ENCODE measurements at places on chromosomes 1 and 21. TPM values are rescaled to one million over a fixed set of nuclear protein-coding genes. Genes with fewer than 3 reads are reported as not detected.

CADM3 gene
- total RNA-seq, result 4.2 TPM

SPATA46 gene
- not detected for total RNA-seq

SRSF4 gene
- total RNA-seq, result 96.0 TPM

CHAF1B gene
- total RNA-seq, result 2.4 TPM

DNA sequence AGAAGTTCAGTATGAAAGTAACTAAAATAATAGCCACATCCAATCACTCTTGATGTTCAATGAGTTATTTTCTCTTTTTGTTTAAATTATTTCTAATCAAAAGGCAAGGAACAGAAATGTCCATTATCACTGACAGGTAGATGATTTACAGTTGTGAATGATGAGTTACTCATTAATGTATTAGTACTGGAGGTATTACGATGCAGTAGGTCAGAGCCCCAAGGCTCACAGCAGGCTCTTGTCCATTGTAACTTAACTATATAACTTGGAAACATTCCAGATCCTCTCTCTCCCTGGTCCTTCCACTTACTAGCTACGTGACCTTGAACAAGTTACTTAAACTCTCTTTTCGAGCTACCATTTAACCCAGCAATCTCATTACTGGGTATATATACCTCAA is 39.5 kb downstream of the CRB1 start:
- DNase-seq, result no peak

DNA sequence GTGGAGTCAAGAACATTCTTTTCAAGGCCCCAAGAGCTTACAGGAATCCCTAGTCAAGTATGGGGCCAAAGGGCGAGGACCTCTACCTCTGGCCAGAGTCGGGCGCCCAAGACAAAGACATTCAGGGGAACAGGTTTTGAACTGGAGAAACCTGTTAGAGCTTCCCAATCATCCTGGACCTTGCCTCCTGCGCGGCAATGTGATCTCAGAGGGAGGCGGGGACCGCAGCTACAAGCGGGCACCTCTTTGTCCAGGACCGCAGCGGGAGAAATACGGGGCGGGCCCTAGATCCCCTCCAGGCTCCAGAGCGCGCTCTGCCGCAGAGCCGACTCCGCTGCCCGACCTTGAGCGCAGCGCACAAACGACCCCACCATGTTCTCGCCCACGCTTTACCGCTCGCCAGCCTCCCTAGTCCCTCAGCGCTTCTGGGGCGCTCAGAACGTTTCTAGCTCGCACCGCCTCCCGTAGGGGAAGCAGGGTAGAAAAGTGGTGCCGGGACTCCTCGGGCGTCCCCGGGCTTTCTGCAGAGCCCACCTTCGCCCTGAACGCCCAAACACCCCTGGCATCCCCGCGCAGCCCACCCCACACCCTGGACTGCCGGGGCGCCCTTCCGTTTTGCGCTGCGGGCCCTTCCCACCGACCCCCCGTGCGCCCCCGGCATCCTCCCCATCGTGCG is 28.1 kb downstream of the RABIF start:
- peak; percentile 67 for DNase-seq

DNA sequence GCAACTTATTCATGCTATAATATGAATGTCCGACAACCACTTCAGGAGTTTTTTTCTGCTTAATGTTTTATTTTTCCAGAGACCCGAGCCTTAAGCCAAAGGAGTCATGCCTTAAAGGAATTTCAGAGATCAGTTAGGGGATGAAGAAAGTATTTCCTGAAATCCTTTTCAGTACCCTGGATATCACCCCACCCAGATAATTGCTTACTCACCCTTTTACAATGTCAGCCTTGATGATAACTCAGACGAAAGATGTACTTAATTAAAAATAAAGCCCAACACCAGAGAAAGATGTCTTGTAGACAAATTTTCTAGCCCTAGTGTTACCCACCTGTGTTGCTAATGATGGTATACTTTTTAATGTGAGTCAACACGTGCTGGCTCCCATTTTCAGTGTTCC is 124.1 kb downstream of the XCL2 start:
- no peak for DNase-seq

DNA sequence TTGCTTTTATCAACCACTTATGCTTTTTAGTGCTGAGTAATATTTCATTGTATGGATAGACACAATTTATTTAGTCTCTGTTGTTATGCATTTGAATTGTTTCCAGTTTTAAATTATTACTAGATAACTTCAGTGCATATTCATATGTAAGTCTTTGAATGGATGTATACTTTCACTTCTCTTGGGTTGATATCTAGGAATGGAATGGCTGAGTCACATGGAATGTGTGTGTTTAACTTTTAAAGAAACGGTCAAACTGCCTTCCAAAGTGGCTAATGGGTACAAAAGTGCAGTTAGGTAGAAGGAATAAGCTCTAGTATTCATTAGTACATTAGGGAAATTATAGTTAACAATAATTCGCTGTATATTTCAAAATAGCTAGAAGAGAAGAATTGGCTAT is 82.4 kb downstream of the NPHS2 start:
- DNase-seq, result no peak

- no peak for DNase-seq
Measured at GRCh38 chr1:195604287-195604686, 1004.0 kb downstream of the KCNT2 start.

DNA sequence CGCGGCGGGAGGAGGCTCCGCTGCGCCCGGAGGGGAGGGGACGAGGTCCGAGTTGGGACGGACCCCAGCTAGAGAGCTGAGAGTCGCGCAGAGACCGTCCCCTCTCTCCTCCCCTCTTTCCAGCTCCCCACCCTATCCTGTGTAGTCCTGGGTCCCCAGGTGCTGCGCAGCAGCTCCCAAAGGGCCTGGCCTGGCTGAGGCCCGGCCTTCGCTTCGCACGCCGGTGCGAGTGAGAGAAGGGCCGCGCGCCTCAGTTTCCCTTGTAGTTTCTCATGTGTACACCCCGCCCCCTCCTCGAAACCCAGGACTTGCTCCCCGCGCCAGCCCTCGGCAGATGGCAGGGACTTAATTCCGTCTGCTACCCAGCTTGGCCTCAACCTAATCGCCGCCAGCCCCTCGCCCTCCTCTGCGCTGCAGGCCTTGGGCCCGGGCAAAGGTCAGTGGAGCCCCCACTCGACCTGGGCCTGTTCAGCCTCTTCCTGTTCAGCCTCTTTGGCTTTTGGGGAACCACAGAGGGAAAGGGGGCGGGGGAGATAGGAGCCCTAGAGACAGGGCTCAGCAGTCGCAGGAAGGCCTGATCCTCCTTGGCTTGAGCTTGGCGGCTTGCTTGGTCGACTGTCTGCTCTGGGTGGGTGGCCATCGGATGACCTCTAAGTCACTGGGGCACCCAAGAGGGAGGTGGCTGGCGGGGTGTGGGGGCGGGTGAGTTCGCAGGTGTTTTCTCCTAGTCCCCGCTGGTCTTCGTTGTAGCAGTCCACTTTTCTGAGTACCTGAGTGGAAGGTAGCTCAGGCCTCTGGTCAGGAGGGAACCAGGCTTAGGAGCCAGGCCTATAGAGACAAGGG is 1.0 kb downstream of the ZNF687 start:
- DNase-seq, result no peak

DNA sequence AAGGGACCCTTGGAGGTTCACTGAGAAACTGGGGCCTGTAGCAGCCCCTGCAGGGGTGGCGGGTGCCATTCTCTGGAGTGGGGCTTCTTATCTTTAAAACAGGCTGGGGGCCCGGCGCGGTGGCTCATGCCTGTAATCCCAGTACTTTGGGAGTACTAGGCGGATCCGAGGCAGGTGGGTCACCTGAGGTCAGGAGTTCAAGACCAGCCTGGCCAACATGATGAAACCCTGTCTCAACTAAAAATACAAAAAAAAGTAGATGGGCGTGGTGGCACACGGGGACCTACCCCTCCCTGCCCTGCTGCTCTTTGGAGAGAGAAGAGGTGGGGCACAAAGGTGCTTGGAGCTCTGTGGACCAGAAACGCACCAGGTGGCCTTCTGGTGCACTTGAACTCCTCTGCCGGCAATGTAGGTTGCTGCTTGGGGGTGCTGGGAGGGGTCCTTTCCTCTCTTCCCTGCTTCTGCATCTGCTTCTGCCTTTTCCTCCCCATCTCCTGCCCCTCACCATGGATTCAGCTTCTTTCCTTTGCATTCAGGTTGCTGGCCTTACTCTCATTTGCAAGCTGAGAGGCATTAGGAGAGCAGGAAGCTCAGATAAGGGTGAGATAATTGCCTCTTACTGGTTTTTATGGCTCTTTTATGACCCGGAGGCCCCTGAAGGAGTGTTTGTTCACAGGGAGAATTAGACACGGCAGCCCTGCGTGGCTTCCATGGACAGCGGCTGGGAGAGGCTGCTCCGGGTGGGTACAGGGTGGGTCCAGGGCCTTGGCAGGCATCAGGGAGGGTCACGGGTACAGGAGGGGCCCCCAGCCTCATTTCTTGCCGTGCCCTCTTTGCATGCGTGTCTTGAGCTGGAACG is 57.4 kb downstream of the ARHGEF10L start:
- no peak for DNase-seq

GRCh38 chr1:174005032-174005431 is 17.1 kb downstream of the RC3H1 start:
- DNase-seq, result no peak

DNA sequence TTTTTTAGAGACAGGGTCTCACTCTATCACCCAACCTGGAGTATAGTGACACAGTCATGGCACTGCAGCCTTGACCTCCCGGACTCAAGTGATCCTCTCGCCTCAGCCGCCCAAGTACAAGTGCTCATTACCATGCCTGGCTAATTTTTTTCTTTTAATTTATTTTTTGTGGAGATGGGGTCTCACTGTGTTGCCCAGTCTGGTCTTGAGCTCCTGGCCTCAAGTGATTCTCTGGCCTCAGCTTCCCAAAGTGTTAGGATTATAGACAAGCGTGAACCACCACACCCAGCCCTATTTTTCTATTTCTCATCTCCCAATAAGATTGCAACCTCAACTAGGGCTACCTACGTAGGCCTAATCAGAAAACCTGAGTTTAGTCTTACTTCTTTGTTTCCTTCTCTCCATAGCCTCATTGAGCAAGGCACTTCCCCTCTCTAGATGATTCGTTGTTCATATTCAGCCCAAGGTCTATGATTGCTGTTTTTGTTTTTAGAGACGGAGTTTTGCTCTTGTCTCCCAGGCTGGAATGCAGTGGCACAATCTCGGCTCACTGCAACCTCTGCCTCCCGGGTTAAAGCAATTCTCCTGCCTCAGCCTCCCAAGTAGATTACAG is 1.1 kb upstream of the KPNA6 start:
- DNase-seq, result no peak

DNA sequence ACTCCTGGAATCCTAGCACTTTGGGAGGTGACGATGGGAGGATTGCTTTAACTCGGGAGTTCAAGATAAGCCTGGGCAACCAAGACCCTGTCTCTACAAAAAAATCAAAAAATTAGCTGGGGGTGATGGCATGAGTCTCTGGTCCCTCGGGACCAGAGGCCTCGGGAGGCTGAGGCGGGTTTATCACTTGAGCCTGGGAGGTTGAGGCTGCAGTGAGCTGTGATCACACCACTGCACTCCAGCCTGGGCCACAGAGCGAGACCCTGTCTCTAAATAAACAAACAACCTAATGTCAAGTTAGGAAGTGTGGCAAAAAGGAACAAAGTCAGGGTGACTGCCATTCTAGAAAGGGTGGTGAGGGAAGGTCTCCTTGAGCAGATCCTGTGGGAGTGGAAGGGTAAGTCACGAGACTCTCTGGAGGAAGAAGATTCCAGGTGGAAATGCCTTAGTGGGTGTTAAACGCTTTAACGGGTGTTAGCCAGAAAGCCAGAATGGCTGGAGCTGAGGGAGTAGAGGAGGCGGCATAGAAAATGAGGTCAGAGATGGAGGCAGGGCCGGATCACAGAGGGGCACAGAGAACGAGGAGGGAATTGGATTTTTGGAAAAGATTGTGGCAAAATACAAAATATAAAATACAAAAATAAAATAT is 62.2 kb upstream of the ATP5PO start:
- DNase-seq, result no peak

GRCh38 chr1:55572878-55573734 is 357.9 kb upstream of the USP24 start:
- DNase-seq, result no peak

DNA sequence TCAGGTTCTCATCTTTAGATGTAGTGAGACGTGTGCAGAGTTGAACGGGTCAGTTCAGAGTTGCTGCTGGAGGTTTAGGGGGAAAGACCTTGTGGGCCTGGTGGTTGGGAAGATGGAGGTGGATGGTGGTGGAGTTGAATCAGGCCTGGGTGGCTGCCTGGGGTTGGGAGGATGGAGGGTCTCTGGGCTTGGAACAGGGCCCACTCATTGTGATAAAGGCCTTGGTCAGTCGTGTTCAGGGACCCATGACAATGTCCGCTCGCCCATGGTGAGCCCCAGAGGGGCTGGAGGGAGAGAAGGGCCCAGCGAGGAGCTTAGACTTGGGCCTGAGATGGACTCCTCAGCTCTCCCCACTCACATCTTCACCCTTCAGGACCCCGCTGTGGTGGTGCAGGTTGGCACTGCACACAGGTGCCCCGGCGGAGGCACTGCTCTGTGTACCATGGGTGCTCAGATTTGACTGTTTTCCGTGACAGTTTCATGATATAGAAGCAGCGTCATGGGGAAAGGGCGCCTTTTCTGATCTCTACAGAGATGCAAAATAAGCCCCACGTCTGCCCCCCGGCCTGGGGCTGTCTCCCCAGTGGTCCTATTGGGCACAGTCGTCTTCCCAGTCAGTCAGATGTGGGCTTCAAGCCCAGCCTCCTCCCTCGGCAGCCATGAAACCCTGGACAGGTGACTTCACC is 39.2 kb downstream of the DISP3 start:
- no peak for DNase-seq

DNA sequence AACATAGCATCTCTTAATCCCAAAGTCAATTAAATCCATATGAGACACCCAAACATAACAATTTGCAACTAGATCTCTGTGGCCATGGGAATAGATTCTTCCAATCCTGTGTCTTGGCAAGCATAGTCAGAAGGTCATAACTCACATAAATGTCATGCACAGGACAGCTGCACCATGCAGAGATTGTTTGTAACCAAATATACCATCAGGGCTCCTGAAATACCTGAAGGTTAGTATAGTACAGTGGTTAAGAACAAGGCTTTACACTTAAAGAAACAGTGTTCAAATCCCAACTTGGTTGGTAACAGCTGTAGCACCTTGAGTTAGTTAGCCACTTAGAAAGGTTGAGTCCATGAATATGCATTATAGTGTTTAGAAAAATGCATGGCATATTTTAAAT is 82.6 kb upstream of the CCDC190 start:
- no peak for DNase-seq

GRCh38 chr21:44423312-44423821 is 31.9 kb upstream of the LRRC3 start:
- peak; percentile 24 for DNase-seq

DNA sequence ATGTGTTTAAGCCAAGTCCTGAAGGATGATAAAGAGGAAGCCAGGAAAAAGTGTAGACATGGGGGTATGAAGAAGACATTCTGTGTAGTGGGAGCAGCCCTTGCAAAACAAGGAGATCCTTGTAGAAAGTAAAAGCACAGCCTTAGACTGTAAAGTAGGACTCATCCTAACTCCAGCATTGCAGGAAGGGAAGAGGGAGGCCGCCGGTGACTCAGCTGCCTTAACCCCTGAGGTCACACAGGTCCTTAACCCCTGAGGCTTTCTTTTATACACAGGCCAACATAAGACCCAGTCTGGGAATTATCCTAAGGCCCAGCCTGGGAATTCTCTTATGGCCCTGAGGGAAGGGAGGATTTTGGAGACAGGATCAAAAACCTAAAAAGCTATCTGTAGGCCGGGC is 18.0 kb downstream of the PGM1 start:
- DNase-seq, result no peak

GRCh38 chr1:185816460-185816859 is 82.3 kb downstream of the HMCN1 start:
- DNase-seq, result no peak

Data from ureter (tissue), 1 donor.